ENCODE measurements at places on chromosomes 7 and 10. TPM values are rescaled to one million over a fixed set of nuclear protein-coding genes. Genes with fewer than 3 reads are reported as not detected.

Gene EPDR1
- 66.0 TPM for total RNA-seq

DNA sequence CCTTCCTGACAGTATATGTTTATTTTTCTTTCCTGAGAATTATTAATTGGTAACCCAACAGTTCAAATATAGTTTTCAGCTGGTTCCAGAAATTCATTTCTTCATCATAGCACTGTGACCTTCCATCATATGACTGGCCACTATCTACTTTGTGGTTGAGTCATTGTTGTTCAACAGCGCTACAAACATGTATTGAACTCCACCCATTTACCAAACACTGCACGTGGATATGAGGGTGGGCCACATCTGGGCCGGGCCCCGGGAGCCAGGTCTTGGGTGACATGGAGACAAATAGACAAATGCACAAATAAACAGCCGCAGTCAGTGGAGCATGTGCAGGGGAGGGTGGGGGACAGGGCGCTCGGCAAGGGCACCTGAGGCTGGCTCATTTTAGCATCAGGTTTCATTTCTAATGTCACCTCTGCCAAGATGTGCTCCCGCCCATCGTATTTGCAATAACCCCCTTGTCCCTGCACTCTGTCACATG, 24.0 kb upstream of the EEPD1 start:
- H3K4me3 ChIP-seq: no peak overlapping the region
- peak overlapping the region; percentile 61 for H3K27ac ChIP-seq
- peaks cover 17% of the 10 kb centered on the region for H3K4me1 ChIP-seq
- H3K36me3 ChIP-seq: no peaks in the 10 kb centered on the region
- no peaks in the 10 kb centered on the region for H3K27me3 ChIP-seq
- no peak for DNase-seq

Gene SLC16A12
- total RNA-seq: 1.0 TPM

DNA sequence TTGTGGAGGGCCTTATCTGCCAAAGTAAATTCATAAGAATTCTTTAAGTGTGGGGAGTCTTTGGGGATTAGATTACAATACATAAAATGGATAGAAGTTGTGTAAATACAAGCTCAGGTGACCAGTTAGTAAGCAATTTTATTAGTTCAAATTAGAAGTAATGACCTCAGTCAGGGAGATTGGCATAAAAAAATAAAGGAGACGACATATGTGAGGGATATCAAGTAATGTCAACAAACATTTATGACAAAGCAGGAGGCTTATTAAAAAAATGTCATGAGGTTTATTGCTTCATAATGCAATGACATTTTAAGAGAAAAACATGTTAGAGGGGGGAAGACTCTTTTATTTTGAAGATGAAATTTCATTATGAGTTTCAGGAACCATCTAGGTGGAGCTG, 1137.0 kb upstream of the PHF14 start:
- H3K4me3 ChIP-seq: no peak overlapping the region
- DNase-seq: no peak
- H3K4me1 ChIP-seq: no peaks in the 10 kb centered on the region
- no peak overlapping the region for H3K27ac ChIP-seq
- no peaks in the 10 kb centered on the region for H3K36me3 ChIP-seq

DNA sequence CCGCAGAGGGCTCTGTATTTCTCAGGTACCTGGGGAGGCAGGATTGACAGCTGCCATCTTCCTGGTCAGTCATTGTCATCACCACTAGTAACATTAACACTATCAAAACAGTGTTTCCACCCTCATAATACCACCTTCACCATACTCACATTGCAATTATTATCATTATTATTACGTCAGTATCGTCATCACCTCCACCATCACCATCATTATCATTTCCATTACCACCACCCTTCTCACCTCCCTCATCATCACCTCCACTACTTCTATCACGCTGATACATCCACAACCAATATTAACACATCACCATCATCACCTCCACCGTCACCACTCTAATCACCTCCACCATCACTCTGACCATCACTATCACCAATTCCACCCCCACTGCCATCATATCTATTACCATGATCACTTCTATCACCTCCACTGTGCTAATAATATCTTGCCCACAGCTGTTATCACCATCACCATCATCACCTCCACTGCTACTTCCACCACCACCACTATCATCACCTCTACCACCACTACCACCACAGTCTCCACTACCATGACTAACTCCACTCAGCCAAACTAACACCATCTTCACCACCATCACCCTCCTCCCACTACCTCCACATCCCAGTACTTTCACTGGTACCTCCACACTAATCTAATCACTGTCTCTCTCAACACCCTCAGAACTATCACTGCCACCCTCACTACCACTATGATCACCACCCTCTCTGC, 196.4 kb downstream of the RPS24 start:
- no peaks in the 10 kb centered on the region for H3K36me3 ChIP-seq
- no peak overlapping the region for H3K27ac ChIP-seq
- no peak overlapping the region for H3K4me3 ChIP-seq
- no peaks in the 10 kb centered on the region for H3K27me3 ChIP-seq

Gene FAM24B
- total RNA-seq: 3.8 TPM

Gene HTR5A
- total RNA-seq: not detected

DNA sequence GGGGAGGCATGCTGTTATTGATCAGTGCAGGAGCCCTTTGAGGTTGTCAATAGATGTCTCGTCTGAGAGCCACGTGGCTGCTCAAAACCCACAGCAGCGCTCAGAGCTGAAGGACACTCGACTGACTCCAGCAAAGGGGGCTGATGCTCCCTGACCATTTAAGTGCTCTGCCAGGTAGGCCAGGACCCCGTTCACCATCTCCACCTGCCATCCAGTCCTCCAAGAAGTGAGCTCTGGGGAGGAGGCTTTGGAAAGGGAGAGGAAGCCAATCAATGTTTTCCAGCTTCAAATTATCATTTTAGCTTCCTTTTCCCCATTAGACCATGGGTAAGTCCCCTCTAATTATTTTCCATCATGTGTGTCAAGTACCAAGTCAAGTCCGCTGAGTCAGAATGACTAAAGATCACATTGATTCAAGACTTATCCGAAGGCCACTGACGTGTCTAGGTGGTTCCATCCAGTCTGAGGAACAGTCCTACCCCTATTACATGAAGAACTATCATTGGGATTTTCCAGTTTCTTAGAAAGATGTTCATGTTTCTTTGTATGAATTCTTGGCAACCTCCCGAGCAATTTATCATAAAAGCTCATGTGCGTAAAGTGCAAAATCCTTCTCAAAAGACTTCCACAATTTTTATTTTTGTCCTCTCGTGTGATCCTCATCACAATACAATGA, 302.6 kb upstream of the LYZL1 start:
- H3K27me3 ChIP-seq: no peaks in the 10 kb centered on the region
- peaks cover 19% of the 10 kb centered on the region for H3K4me1 ChIP-seq
- no peaks in the 10 kb centered on the region for H3K36me3 ChIP-seq
- no peak overlapping the region for H3K4me3 ChIP-seq
- H3K27ac ChIP-seq: no peak overlapping the region
- DNase-seq: no peak

GRCh38 chr7:33905389-33906032, at the start of gene BMPER:
Gene BMPER (plus strand): TSS chr7:33905539. CDS start chr7:33905614, 75 bp downstream.
- H3K27me3 ChIP-seq: peaks cover 19% of the 10 kb centered on the region
- H3K27ac ChIP-seq: peak within 1 kb of the TSS; percentile 68
- H3K36me3 ChIP-seq: no peaks in the 10 kb centered on the region

Gene LIPM
- not detected for total RNA-seq

DNA sequence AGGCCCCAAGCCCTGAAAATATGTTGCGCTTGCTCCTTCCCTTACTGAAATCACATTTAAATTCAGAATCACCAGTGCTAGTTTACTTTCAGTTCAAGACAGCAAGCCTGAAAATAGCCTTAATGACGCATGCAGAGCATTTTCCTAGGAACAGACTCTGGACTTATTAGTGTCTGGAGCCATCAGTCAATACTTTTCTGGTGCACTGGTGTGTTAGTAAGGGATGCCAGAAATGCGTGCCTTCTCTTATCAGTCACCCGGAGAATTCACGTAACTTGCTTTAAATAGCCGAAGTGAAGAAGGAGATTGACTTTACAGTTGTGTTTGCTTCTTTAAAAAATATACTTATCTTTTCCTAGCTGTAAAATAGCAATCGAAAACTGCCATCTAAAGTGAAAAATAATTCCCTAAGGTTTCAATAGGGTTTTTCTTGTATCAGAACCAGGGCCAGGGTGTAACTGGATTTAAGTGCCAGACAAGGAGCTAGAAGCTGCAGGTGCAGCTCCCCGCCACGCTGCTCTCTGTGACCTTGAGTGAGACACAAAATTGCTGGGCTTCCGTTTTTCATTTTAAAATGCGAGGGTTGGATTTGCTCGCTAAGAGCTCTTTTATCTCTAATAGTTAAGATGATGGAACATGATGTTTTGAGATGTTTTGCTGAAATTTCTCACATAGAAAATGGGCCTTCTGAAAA, 177.8 kb downstream of the NSUN6 start:
- H3K4me3 ChIP-seq: no peak overlapping the region
- H3K27me3 ChIP-seq: no peaks in the 10 kb centered on the region
- DNase-seq: no peak
- H3K4me1 ChIP-seq: no peaks in the 10 kb centered on the region
- no peaks in the 10 kb centered on the region for H3K36me3 ChIP-seq
- H3K27ac ChIP-seq: no peak overlapping the region

- peaks cover 20% of the 10 kb centered on the region for H3K36me3 ChIP-seq
- no peaks in the 10 kb centered on the region for H3K27me3 ChIP-seq
- DNase-seq: no peak
- H3K4me3 ChIP-seq: no peak overlapping the region
- no peak overlapping the region for H3K27ac ChIP-seq
Measured at GRCh38 chr7:1024331-1024841, 20.0 kb upstream of the GPR146 start.

DNA sequence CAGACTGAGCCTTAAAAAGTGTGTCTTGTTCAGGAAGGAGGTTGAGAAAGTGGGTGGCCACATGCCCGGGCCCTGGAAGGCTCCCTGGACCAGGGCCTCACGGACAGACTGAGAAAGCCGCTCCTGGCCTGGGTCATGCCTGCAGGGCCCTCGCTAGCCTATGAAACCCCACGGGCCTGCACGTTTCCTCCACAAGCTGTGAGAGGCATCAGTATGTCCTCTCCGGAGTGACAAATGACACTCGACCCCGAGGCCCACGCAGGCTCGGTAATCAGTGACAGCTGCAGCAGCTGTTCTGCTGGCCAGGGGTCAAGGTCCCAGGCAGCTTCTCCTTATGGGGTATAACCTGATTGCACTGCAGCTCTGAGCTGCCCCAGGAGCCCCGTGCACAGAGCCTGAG, 47.6 kb downstream of the ASB13 start:
- peak; percentile 45 for DNase-seq
- H3K4me3 ChIP-seq: no peak overlapping the region
- no peak overlapping the region for H3K27ac ChIP-seq
- no peaks in the 10 kb centered on the region for H3K36me3 ChIP-seq
- no peaks in the 10 kb centered on the region for H3K27me3 ChIP-seq

DNA sequence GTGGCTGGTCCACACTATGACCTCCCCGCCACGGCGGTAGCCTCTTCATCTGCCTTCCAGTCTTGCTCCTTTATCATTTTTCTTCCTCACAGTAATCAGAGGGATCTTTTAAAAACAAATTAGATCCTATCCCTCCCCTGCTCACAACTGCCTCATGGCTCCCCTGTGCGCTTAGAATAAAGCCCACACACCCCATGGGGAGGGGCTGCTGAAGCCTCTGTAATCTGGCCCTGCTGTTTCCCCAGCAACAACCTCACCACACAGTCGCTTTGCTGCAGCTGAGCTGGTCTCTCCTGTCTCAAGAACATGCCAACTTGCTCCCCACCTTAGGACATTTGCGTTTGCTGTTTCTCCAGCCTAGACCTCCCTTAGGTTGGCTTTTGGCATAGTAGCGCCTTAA, 41.0 kb downstream of the SP8 start:
- H3K27ac ChIP-seq: no peak overlapping the region
- no peak overlapping the region for H3K4me3 ChIP-seq
- no peaks in the 10 kb centered on the region for H3K27me3 ChIP-seq
- H3K4me1 ChIP-seq: no peaks in the 10 kb centered on the region

GRCh38 chr10:59561477-59562121, 148.1 kb downstream of the SLC16A9 start:
- H3K4me1 ChIP-seq: no peaks in the 10 kb centered on the region
- H3K27ac ChIP-seq: no peak overlapping the region
- no peaks in the 10 kb centered on the region for H3K27me3 ChIP-seq

- no peaks in the 10 kb centered on the region for H3K27me3 ChIP-seq
- H3K4me1 ChIP-seq: no peaks in the 10 kb centered on the region
- DNase-seq: no peak
- H3K27ac ChIP-seq: no peak overlapping the region
- H3K36me3 ChIP-seq: no peaks in the 10 kb centered on the region
- no peak overlapping the region for H3K4me3 ChIP-seq
Measured at GRCh38 chr7:54326592-54327167, 215.5 kb upstream of the VSTM2A start.

DNA sequence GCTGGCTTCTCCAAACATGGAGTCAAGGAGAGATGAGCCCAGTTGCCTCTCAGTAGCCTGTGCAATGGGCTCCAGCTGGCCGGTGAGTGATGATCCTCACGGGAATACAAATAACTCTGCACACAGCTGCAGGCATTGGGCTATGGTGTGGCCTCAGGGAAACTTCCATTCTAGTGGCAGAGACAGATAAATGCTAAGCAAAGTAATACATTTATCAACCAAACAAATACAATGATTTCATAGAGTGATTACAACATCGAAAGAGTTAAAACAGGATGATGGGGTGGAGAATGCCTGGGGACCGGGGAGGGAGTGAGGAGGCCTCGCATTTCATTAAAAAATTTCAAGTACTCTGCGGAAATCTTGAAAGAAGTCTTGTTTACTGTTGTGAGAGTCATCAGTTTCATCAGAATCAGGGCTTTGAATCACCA, 15.0 kb upstream of the AKR1B1 start:
- no peak overlapping the region for H3K27ac ChIP-seq
- no peaks in the 10 kb centered on the region for H3K36me3 ChIP-seq
- H3K4me1 ChIP-seq: no peaks in the 10 kb centered on the region
- no peak for DNase-seq
- no peak overlapping the region for H3K4me3 ChIP-seq

GRCh38 chr10:48842231-48842630, 97.4 kb downstream of the LRRC18 start:
- no peaks in the 10 kb centered on the region for H3K36me3 ChIP-seq
- H3K4me1 ChIP-seq: no peaks in the 10 kb centered on the region
- H3K27me3 ChIP-seq: no peaks in the 10 kb centered on the region
- H3K27ac ChIP-seq: no peak overlapping the region

Gene METTL27
- total RNA-seq: 4.0 TPM

GRCh38 chr10:34933676-34934075, 118.6 kb upstream of the PARD3 start:
- no peak overlapping the region for H3K27ac ChIP-seq
- no peak overlapping the region for H3K4me3 ChIP-seq
- DNase-seq: peak; percentile 52
- H3K27me3 ChIP-seq: no peaks in the 10 kb centered on the region
- H3K36me3 ChIP-seq: no peaks in the 10 kb centered on the region

Gene C10orf71
- not detected for total RNA-seq

Gene ASB10
- not detected for total RNA-seq

Gene AASS
- total RNA-seq: 24.2 TPM

DNA sequence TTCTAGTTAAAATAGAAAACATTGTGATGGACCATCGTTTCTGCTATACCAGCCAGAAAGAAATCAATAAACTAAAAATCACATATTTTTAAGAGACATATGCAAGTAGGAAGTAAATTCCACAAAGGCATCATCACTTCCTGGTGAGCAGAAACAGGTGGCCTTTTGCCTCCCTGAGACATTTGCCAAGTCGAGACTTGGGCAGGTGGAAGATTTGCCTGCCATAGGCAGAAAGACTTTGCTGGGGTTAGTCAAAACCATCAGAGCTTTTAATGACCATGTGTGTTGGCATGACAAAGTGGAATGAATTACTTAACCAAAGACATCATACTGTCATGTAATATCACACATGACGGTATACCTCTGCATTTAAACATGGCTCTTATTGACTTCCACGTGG, 66.0 kb upstream of the FGL2 start:
- DNase-seq: no peak
- peaks cover 15% of the 10 kb centered on the region for H3K4me1 ChIP-seq
- no peaks in the 10 kb centered on the region for H3K27me3 ChIP-seq
- no peaks in the 10 kb centered on the region for H3K36me3 ChIP-seq
- no peak overlapping the region for H3K27ac ChIP-seq

Gene CDC14C
- not detected for total RNA-seq
